ENCODE measurements at places on chromosomes 3 and 15.
A peak's percentile ranks its signal among the peaks of the same experiment; 100 is the strongest.

- no peak for DNase-seq
Measured at GRCh38 chr15:47786371-47786770, 69.1 kb downstream of the SEMA6D start.

DNA sequence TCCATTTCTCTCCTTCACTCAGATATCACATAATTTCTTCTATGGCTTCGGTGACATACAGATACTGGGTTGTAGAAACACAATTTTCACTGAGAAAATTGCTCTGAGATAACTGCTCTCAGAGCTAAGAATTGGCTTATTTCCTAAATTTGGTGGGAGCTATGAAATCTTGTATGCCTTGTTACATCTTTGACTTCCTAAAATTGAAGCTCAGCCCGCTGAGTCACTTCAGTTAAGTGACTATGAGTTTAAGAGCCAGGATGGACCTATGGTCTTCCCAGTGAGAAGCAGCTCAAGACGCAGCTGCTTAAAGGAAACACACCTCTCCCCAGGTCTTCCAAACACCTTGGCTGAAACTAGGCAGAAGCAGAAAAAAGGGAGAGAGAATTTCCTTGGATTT, 56.4 kb downstream of the EFHB start:
- DNase-seq: no peak

- no peak for DNase-seq
Measured at GRCh38 chr3:119613201-119613600, 15.5 kb downstream of the PLA1A start.

- no peak for DNase-seq
Measured at GRCh38 chr3:132911741-132912415, 126.3 kb upstream of the TMEM108 start.

GRCh38 chr15:89857673-89858072, 36.1 kb downstream of the AP3S2 start:
- DNase-seq: no peak

DNA sequence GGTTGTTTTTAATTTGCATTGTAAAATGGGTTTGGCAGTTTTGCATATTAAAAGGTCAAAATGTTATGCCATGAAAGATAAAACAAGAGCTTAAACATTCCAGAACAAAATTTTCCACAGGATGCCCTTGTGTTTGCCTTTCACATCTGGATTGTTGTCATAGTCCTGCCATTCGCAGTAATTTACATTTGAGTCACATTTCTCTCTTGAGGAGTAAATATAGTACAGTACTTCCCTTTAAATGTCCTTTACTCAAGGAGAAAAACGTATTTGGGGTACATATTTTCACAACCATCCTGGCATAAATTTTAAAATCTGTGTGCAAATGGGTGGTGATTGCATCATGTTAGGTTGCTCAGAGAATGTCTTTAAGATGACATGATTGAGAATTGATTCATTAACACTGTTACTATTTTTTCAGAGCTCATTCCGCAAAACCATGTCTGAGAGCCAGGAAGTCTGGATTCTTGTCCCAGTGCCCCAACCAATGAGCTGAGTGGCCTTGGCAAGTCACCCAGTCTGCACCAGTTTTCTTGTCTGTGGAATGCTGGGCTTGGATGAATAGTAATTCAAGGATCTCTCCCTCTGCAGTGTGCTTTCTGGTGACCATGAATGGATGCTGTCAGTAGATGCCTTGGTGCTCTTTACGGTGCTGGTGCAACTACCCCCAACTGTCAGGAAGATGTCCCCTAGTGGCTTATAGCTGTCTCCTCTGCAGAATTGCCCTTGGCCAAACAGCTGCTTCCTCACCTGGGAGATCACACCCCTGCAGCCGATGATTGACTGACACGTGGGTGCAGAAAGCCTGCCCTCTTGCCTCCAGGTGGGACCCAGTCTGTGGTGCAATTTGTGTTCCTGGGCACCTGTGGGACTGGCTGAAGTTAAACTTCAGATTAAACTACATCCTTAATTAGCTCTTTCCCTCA, 43.0 kb downstream of the ABHD5 start:
- peak; percentile 73 for DNase-seq

DNA sequence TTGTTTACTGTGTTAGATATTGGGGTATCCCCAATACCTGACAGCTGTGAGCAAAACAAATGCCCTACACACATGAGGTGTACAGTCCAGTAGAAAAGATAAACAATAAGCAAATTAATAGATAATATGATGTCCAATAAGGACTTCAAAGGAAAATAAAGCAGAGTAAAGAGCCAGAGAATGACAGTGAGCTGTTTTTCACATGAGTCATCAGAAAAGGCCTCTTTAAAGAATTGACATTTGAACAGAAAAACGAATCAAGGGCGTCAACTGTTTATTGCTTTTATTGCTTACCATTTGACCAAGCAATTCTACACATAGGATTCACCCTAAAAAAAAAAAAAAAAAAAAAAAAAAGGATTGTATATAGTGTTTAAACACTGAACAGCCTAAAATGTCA, 96.6 kb upstream of the FLNB start:
- no peak for DNase-seq

DNA sequence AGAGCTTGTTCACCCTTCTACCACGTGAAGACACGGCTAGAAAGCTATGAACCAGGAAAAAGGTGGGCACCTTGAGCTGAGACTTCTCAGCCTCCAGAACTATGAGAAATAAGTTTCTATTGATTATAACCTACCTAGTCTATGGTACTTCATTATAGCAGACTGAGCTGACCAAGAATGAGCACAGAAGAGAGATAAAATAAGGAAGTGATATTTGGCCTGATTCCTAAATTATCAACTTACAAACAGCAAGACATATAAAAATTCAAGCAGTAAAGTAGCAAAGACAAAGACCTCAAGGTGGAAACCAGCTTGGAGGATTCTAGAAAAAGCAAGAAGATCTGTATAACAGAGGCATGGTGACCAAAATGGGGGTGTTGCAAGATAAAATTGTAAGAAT, 63.9 kb upstream of the OSTN start:
- no peak for DNase-seq

DNA sequence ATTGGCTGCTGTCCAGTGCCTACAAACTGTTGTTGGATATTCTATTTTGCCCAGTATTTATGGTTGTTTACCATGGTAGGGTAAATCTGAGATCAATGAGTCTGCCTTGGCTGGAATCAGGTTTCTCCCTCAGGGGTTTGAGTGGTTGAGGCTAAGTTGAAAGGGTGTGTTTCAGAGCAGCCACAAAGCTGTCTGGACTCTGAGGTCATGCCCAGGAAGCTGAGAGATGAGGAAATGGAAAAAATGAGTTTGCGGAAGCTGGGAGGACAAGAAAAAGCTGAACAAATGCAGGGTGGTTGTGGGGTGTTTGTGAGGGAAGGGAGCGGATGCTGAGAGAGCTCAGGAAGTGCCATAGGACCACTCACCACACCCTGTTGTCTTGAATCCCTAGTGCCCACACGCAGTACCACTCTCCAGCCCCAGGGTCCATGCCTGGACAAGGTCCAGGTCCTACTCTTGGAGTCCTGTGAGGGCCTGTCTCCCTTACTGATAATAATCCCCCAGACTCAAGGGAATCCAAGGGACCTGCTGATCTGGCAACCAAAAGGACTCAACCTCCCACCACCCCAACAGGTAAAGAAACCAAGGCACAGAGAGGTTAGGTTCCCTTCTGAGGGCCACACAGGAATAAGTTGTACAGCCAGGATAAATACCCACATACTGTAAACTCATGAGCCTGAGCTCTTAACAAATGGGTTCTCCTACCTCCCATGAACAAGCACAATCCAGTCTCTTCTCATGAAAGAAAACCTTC, 81.6 kb downstream of the PPCDC start:
- peak; percentile 97 for DNase-seq

- DNase-seq: no peak
Measured at GRCh38 chr15:26091184-26091583, 228.1 kb upstream of the ATP10A start.

- DNase-seq: no peak
Measured at GRCh38 chr15:80581976-80582375, 113.1 kb upstream of the ABHD17C start.

DNA sequence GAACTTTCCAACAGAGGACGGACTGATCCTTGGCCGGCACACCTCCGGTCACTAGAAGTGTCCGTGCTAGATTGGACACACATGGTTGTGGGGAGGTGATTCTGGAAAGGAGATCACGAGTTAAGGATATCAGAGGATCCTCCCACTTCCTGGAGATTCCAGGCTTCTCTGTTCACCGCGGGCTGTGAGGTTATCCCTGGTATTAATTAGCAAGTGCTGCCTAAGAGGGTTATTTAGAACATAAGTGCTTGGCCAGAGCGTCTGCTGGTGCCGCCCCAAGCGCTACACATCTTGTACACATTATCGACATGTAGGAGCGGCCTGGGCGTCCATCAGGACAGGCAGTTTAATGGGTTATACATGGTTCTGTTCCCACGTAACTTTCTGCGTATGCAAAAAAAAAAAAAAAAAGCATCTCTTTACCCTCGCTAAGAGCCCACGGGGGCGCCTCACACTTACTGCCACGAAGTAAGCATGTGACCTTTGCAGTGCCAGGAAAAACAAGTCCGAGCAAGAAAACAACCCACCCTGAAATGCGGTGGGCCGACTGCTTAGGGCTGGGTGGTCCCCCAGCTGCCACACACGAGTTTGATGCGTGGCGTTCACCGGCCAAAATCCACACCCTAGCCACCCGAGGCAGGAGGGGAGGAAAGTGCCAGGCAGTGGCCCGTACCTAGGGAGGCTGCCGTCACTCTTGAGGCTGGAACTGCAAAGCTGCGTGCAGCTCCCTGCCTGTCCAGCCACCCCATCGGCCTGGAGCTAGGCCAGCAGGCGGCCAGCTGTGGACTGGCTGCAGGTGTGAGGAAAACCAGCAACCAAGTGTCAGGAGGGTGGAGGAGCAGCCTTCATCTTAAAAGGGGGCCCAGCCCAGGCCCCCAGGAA, 78.0 kb downstream of the CPN2 start:
- DNase-seq: no peak

DNA sequence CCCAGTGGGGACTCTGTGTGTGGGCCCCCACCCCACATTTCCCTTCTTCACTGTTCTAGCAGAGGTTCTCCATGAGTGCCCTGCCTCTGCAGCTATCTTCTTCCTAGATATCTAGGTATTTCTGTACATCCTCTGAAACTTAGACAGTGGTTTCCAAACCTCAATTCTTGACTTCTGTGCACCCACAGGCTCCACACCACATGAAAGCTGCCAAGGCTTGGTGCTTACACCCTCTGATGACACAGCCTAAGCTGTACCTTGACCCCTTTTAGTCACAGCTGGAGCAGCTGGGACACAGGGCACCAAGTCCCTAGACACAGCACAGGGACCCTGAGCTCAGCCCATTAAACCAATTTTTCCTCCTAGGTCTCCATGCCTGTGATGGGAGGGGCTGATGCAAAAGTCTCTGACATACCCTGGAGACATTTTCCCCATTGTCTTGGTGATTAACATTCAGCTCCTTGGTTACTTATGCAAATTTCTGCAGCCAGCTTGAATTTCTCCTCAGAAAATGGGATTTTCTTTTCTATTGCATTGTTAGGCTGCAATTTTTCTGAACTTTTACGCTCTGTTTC, 304.5 kb downstream of the OTOL1 start:
- DNase-seq: no peak
